Caudate nucleus (tissue), 63 donors: ENCODE measurements at places on chromosomes 1 and 21.

DNA sequence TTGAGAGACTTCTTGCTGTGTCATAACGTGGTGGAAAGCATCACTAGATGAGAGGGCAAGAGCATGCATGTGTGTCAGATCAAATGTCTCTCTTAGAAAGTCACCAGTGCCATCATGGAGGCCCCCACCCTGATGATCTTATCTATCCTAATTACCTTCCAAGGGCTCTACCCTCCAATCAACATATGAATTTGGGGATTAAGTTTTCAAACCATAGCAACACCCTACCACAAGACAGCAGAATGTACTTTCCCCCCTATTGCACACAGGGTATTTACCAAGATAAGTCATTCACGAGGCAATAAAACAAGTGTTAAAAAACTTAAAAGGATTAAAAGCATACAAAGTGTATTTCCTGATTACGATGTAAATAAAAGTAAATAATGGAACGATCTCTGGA, 515.6 kb downstream of the LMO4 start:
- DNase-seq = no peak

DNA sequence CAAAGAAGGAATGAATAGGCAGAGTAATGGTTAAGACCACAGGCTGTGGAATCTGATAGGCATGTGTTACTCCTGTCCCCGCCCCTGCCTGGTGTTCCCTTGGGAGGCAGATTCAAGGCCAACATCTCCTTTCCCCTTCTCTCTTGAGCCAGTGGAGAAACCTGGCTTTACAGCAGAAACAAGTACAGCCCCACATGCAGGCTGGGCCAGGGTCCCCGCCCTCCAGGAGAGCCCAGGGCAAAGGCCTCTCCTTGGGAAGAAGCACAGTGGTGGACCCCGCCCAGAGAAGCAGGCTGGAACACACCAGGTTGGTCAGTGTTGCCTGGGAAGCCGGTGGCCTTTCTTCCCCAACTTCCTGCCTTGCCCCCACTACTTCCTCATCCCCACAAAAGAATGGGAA, 6.8 kb downstream of the C1orf167 start:
- no peak for DNase-seq

DNA sequence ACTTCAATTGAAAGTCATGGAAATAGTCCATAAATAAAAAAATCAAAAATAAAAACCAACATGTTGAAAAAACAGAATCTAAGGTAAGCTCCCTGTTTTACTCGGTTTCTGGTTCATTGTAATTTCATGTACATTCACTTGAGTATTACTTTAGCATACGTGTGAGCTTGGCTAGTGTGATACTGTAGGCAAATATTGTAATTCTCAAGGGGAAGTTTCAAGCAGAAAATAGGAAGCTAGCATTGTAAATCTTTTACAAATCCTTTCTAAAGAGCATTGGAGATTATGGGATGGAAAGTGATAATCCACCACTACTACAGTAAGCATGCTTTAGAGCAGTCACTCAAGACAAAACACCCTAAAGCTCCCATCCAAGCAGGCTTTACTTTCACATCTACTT, 3.3 kb upstream of the LPAR3 start:
- no peak for DNase-seq

DNA sequence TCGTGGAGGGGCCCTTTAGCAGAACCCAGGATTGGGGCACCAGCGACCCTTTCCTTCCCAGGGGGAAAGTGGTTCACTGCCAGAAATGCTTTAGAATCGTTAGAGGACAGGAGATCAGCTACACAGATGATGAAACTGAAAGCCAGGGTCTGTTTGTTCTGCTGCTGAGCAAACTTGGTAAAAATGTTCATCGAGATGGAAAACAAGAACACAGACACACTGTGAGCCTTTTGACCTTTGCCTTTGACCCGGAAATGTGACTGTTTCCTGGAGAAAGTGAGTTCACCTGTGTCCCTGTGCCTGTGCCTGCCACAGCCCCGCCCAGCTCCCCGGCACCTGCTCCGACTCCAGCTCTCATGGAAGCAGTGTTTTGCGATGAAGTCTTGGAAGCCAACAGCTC, 234.3 kb downstream of the CAMTA1 start:
- DNase-seq = no peak

DNA sequence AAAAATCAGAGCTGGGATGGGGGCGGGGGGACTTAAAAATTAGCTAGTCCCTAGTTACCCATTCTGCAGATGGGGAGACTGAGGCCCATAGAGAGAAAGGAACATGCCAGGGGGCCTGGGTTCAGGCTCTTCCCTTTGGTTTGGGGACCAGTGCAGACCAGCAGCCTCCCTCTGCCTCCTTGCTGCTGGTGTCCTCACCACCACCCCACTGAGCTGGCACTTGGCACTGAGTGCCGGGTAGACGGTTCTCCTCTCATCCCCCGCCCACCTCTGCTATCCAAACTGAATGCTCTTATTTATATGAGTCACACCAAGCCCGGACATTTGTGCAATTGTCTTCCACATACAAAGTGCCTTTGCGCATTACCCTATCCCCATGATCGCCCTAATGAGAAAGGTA, 39.2 kb downstream of the CAMK2N1 start:
- no peak for DNase-seq
